Fibroblast of gingiva (primary cell): ENCODE measurements at places on chromosomes 13 and 19.

GRCh38 chr13:48142436-48142835 lies 47.5 kb upstream of the MED4 start:
- DNase-seq, result no peak

DNA sequence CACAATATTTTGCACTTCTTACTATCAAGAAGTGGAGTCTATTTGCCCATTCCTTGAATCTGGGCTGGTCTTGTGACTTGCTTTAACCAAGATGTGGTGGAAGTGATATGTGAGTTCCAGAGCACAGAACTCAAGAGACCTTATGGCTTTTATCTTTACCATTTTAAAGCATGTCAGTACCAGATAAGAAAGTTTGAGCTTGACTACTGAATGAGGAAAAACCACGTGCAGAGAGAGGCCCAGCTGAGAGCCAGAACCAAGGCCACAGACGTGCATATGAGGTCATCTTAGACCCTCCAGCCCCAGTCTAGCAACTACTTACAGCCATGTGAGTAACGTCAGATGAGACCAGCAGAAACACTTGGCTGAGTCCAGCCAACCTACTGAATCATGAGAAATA lies 6.3 kb upstream of the CDK8 start:
- no peak for DNase-seq

GRCh38 chr19:14300303-14300702 lies 80.9 kb upstream of the ADGRE5 start:
- DNase-seq, result no peak

- DNase-seq, result no peak
Measured at GRCh38 chr19:8697671-8698432, 743 bp downstream of the ACTL9 start.

DNA sequence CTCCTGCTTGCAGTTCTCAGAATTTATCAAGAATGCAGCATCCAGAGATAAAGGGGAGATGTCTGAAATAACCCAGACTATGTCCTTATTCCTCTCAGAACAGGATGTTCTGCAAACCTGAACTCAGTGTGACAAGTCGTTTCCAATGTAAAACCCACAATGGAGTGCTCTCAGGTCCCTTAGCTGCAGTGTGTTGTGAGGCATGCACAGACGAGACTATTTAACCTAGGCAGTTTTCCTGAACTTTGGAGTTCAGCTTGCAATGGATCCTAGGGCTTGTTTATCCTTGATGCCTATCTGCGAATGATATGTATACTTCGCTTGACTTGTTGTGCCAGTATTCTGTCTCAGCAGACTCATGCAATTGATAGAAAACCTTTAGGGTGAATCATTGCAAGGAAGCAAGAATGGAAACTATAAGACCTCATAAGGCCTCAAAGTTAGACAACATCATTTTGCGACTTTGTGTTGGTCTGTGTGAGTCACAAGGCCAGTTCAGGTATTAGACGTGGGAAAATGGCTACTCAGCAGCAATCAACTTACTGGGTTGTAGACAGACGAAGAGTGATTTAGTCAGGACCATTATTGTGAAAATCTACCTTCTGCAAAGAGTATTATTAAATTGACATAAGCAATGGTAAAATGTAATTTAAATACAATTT lies 2439.9 kb upstream of the PCDH20 start:
- no peak for DNase-seq

DNA sequence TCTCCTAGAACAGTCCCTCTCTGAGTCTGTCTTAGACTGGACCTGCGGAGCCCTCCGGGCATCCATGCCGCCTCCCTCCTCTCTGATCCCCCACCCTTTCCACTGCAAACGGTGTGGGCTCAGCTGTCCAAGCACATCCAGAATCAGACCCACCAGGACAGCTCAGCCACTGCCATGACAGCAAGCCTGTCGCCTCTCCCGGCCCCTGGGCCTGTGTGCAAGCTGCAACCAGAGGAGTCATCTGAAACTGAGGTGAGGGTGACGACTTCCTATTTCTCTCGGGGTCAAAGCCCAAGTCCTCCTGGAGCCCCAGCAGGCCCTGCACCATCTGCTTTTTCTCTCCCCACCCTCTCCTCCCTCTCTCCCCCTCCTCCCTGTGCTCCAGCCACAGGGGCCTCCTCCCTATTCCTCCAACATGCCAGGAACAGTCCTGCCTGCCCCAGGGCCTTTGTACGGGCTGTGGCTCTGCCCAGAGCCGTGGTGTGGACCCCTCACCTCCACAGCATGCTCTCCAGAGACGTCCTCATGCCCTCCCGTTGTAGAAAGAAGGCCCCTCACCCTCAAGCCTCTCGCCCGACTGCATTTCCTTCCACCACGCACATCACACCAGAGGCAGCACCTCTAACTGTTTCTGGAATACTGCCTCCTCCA lies 23.5 kb upstream of the MYDGF start:
- no peak for DNase-seq

- DNase-seq, result no peak
Measured at GRCh38 chr19:35851213-35852028, 883 bp downstream of the NPHS1 start.

GRCh38 chr19:4016486-4016885 lies 8.9 kb downstream of the PIAS4 start:
- no peak for DNase-seq

DNA sequence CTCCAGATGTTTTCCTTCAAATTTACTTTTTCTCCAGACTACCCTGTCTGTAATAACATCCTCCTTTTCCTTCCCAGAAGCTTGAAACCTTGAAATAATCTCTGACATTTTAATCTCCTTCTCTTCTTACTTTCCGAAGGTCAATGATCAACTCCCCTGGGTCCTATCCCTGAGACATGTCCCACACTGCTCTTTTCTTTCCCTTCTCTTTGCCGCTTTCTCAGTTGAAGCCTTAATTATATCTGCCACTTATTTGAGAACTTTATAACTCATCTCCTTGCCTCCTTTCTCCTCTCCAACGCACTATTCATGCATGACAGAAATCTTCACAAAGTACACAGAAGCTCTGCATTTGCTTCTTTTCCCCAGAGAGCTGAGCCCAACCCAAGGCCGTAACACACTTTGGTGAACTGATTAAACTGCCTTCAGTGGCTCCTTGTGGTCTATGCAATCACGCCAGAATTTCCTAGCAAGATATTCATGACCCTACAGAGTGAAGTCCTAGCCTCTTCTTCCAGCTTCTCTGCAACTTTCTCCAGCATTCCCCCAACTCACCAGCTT lies 9.2 kb upstream of the WASF3 start:
- no peak for DNase-seq

- DNase-seq, result no peak
Measured at GRCh38 chr13:97387485-97387839, 46.5 kb upstream of the RAP2A start.

DNA sequence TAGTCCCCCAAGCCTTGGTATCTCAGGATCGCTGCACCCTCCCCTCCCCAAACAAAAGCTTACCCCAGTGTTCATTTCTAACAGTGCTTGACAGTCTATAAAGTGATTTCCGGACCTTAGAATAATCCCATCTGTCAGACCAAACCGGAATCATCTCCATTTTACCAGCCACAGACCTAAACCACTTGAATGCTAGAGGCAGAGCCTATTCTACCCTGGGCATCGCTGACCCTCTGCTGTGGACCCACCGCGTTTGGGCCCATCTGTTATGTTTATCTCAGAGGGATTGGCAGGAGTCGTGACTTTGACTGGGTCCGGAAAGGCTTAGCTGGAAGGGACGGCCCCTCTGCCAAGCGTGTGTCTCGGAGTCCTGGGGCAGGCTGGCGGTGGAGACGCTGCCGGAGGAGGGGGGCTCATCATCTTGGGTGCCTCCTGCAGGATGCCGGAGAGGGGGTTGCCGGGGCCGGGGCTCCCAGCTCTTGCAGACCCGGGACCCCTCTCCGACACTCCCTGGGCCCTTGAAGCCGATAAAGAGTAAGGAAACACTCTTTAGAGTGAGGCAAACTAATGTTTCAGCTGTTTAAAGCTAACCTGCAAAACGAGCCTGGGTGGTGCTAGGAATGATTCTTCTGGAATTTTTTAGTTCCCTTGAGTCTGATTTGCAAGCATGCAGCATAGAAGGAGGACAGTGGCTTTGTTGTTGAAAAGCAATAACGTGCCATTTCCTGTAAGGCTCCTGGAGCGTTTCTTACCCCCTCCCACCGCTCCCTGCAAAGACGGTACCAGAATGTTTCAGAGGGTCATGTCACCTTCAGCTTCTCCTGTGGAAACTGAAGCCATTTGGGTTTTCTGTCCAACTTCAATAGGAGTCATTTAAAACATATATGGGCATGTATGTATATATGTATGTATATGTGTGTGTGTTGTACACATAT lies 1.3 kb downstream of the SLC25A42 start:
- no peak for DNase-seq

- DNase-seq, result no peak
Measured at GRCh38 chr13:98992355-98992754, 14.5 kb upstream of the DOCK9 start.

DNA sequence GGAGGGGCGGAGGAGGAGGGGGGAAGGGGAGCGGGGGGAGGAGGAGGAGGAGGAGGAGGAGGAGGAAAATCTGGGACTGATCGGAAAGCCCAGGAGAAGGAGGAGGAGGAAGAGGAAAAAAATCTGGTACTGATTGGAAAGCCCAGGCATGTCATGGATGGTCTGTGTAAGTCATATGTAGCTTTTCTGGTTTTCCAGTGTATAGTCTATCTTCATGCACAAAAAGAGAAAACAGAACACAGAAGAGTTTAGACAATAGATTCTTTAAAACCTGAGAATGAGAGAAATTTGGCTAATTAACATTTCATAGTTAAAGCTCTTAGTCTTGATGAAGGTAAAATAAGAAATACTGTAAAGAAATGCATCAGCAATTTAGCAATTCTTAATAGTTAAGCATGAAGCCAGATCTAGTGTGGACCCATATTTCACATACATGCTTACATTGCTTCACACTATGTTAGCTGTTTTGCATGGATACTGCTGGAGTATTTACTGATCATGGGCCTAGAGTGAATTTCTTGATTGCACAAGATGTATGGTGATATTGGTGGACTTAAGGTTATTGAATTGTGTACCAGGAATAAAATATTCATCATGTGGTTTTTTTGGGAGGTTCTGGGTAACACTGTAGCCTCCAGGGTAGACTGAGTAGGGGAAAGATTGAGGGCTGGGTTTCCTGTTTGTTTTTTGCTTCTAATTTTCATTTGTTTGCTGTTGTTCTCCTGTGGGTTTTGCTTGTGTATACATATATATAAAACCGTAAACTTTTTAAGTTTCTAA lies 41.4 kb downstream of the SUCLA2 start:
- no peak for DNase-seq

DNA sequence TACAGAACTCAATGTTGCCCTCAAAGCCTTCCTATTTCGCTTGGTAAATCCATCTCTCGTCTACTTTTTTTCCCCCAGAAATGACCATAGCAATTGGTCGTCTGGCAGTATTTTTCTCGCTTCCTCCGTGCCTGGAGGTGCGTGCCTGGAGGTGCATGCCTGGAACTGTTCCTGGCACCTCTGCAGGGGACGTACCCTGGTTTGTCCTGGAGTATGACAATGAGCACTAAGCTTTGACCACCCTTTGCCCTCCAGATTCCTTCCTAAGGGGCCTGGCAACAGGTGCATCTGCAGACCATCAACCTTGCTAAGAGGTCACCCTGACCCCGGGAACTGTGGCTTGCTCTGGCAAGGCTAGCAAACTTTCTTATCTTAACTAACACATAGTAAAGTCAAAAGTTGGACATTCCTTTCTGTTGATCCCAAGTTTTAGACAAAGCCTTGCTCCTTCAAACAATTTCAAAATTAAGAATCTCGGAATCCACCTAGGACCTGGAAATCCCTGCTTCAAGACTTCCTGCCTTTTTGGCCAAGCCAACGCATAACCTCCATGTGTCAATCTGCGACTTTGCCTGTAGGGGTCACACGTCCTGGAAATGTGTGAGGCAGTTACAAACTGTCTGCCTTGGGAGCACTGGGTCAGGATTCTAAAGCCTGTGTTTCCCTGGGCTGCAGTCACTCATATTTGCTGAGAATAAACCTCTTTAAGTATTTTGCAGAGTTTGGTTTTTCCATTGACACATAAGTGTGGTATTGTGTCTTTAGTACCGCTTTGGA lies 28.8 kb upstream of the TUBGCP3 start:
- DNase-seq, result peak; percentile 39

- DNase-seq, result no peak
Measured at GRCh38 chr13:105139380-105140285, 1395.8 kb downstream of the EFNB2 start.

DNA sequence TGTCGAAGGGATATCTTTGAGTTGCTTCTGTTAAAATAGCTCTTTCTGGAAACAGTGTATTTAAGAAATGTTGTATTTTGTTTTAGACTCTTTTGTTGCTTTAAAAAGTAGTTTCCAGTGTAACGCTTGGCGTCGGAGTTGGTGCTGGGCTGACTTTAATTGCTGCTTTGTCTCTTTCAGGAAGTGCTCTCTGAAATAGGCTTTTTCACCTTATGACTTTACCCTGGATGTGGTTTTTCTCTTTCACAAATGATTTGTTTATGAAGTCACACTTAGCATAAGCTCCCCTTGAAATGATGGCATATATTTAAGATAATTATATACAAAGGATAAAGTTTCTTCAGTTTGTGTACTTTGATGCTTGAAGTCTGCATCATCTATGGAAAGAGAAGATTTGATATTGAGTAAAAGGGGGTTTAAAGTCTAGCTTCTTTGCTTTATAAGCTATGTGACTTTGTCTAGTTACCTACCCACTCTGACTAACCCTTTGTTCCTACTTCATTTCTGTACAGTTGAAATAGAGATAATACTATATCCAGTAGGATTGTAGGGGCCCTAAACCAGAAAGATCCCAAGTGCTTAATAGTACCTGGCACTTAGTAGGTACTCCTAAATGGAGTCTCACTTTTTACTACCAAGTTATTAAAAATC lies at the start of gene GPR18:
GPR18 (minus strand) TSS at position 170 of the 651 bp plus-strand sequence. CDS start 2,507 bp downstream, outside the sequence.
- no peak for DNase-seq

DNA sequence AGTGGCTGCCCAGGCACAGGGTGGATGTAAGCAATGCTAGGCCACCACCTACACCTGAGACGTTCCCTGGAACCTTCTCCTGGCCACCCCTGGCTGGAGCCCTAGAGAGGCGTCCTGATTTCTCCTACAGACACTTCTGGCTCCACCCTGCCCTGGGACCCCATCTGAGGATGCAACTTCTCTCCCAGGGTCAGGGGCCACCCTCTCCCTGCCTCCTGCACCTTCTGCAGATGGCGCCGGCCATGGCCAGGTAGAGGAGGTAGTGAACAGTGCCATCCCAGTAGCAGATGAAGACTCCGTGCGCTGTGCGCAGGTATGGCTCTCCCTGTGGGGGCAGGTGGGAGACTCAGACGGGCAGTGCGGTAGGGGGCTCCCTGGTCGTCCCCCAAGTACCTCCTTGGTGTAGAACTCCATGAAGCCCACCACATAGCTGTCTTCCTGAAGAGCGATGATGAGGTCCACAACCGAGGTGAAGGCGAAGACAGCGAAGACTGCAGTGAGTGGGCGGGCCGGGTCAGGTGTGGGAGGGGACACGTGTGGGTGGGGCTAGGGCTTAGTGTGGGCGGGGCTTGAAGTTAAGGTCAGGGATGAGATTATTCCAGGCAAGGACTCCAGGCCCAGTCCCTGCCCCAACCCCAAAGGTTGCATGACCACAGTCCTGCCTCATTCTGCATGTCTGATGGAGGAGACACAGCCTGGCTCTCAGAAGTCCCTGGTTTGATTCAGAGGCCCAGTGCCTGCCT lies 3.0 kb downstream of the TM6SF2 start:
- DNase-seq, result no peak

- DNase-seq, result no peak
Measured at GRCh38 chr19:9171393-9171991, 7.3 kb upstream of the OR7D2 start.

- no peak for DNase-seq
Measured at GRCh38 chr13:114299604-114300305, 14.5 kb upstream of the CHAMP1 start.
